ENCODE measurements at places on chromosomes 13 and 19.

GRCh38 chr19:51784109-51784785, 10.7 kb upstream of the FPR3 start:
- DNase-seq = no peak

GRCh38 chr13:34867590-34867989, 74.5 kb upstream of the NBEA start:
- DNase-seq = no peak

GRCh38 chr13:40204246-40204645, 462.2 kb downstream of the FOXO1 start:
- DNase-seq = no peak

- no peak for DNase-seq
Measured at GRCh38 chr19:5231857-5232678, 108.5 kb downstream of the PTPRS start.

DNA sequence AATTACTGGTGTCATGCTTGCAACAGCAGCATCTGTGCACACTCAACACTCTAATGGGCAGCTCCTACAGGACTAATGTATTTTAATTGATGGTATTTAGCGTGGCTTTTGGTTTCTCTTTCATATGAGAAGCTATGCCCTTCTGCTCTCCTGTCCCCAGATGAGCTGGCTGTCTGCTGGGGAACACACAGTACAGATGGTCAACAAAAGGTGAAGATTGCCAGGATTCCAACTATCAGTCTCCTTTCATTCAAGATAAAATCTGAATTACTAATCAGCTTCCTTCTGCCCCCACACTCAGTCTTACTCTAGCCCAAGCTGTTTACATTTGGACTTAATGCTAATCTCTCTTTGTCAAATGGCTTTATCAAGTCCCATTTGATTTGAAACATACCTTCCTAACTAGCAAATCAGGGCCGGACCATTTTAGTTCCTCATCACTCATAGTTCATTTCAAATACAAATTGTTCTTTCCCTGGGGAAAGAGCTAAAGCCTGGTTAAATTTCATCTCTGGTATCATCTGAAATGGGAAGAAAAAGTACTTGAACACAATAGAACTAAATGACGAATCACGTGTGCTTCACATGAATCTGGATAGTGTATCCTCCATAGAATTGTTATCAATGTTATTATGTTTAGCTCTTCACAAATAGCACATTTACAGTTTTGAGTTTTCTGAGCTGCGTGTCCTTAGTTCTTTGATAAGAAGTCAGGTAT, 988.0 kb downstream of the PCDH17 start:
- no peak for DNase-seq

GRCh38 chr19:46860846-46861690, at the start of gene ARHGAP35:
TSS of gene ARHGAP35 (plus strand) at chr19:46860997. CDS start at chr19:46918676, 57,679 bp downstream.
- DNase-seq = no peak

DNA sequence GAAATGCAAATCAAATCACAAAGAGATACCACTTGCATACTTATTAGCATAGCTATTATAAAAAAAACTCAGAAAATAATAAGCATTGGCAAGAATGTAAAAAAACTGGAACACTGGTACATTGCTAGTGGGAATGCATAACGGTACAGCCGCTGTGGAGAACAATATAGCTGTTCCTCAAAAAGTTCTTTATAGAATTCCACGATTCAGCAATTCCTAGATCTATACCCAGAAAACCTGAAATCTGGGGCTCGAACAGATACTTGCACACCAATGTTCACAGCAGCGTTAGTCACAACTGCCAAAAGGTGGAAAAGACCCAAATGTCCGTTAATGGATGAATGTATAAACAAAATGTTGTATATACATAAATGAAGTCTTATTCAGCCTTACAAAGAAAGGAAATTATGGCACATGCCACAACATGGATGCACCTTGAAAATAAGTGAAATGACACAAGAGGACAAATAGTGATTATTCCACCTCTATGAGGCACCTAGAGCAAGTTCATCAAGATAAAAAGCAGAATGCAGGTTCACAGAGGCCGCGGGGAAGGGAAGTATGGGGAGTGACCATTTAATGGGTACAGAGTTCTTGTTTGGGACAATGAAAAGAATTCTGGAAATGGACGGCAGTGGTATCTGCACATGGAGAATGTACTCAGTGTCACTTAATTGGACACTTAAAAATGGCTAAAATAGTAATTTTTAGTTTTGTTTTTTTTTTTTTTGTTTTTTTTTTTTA, 107.2 kb downstream of the USP12 start:
- DNase-seq = no peak

- DNase-seq = no peak
Measured at GRCh38 chr13:48733739-48734335, 80.1 kb downstream of the CYSLTR2 start.

DNA sequence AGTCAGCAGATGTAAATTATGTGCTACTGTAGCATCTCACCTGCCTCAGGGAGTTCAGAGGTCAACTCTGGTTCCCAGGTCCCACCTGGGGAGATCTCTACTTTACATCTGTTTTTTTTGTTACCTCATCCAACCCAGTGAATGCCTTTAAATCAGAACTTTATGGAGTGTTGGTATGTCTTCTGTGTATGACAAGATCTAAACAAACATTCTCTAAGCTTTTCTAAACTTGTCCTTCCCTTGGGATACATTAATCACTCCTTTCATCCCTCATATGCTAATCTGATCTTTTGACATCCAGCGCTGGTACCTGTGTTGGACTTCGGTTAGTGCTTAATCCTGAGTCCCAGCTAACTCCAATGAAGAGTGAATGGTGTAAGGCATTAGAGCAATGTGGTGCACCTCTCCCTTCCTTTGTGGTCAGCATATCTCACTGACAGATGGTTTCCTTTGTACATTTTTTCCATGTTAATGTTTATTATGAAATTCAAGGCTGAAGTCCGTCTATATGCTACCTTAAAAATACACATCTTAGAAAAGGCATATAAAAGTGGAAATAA, 213.4 kb downstream of the ABCC4 start:
- DNase-seq = no peak

- peak; percentile 91 for DNase-seq
Measured at GRCh38 chr19:18156841-18157464, 4.0 kb downstream of the PIK3R2 start.

GRCh38 chr13:27371932-27372331, 52.5 kb upstream of the GTF3A start:
- no peak for DNase-seq

DNA sequence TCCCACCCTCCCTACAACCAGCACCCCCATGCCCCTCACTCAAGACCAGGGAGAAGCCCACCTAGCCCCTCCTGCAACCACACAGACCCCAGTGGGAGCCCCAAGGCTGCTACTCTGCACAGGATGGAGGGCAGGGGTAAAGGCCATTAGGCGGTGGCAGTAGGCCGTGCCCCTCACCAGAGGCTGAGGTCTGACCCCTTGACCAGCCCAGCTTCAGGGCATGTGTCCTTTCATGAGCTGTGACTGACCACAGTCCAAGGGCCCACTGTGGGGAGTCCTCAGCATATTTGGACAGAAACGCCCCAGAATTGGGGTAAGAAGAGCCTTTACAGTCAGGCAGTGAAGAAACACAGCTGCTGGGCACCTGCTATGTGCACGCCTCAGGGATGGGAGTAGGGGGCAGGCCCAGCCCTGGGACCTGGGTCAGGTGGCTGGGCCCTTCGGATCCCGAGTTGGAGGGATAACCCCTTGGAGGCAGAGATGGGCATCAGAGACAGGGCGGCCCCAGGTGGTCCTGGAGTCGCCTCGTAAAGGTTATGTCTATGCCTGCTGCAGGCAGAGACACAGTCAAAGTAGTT, 1.7 kb upstream of the RPS5 start:
- DNase-seq = no peak

DNA sequence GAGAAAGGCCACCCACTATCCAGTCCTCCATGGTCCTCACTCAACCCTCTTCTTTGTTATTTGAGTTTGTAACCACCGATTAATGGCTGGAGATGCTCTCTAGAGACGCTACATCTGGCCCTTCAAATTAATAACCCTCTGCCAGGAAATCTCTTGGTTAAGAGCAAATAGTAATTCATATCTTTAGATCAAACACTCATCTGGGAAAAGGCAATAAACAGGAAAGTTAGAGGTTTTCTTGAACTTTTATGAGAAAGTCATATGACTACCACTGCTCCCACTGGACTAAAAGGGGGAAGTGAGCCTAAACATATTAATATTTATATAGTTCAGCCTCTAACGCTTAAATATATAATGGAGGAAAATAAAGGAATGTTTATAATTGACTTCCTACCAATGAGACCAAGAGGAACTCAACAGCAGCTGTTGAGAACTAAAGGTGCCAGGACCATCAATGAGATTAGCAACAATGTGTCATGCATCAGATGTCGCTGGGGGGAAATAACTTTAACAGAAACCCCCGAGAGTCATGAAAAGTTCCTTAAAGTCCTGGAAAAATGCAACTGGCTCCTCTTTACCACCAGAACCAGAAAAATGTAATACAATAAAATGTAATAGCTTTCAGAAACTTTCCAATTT, 2.7 kb downstream of the TBC1D4 start:
- DNase-seq = no peak

DNA sequence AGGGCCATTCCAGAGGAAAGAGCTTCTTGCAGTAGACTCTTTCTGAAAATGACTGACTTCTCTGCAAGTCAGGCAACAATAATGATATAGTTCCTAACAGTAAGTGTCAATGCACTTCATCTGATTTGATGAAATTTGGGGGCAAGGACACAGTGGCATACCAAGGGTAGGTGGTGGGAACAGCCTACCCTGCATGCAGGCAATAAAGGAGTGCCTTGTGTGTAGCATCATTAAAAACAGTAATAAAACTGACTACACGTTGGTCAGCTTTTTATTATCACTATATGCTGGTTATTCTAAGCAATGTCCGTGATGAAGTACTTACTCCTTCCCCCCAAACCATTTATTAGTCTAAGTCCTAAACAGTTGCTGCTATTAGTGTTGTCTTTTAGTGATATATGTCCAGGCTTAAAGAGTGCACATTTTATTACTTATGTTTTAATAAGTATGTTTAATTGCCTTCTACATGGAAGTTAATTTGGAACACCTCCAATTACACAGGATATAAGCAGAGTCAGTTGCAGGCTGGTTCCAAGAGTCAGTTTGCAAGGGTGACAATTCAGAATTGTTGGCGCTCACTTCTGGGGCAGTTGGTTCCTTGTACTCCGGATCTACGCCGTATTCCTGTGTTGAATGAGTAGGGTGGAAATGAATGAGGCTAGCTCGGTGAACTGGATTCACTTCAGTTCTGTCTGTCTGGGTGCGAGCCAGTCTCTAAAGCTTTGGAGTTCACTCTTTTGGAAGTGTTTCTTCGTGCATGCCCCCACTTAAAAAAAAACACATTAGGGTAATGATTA, 84.0 kb downstream of the RGCC start:
- DNase-seq = no peak

GRCh38 chr13:22073718-22074117, 402.8 kb downstream of the FGF9 start:
- DNase-seq = no peak

DNA sequence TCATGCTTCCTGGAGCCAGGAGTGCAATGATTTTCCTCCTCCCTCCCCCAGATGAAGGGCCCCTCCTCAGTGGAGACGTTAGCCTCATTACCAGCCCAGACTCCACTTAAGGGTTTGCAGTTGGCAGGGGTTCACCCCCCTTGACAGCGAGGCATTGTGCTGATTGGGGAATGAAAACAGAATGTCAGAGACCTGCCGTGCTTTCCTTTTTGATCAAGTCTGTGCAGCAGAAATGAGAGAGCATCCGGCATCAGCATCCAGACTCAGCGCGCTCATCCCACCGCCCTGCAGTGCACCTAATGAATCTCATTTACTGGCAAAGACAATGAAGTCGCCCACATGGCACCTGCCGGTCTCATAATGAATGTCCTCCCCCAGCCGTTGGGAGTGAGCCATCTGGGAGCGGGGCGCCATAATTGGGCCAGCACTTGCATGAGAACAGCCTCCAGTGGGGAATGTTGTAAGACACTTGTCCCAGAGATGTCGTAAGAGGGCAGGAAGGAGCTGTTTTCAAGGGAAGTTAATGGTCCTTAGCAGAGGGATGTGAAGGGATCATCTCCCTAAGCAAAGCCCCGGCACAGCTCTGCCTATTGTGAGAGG, 98.3 kb upstream of the UQCRFS1 start:
- DNase-seq = no peak

GRCh38 chr13:66992183-66992582, 238.0 kb downstream of the PCDH9 start:
- DNase-seq = no peak

- DNase-seq = no peak
Measured at GRCh38 chr13:92187378-92187989, 789.1 kb downstream of the GPC5 start.

- no peak for DNase-seq
Measured at GRCh38 chr19:8481201-8481600, 21.2 kb downstream of the PRAM1 start.

DNA sequence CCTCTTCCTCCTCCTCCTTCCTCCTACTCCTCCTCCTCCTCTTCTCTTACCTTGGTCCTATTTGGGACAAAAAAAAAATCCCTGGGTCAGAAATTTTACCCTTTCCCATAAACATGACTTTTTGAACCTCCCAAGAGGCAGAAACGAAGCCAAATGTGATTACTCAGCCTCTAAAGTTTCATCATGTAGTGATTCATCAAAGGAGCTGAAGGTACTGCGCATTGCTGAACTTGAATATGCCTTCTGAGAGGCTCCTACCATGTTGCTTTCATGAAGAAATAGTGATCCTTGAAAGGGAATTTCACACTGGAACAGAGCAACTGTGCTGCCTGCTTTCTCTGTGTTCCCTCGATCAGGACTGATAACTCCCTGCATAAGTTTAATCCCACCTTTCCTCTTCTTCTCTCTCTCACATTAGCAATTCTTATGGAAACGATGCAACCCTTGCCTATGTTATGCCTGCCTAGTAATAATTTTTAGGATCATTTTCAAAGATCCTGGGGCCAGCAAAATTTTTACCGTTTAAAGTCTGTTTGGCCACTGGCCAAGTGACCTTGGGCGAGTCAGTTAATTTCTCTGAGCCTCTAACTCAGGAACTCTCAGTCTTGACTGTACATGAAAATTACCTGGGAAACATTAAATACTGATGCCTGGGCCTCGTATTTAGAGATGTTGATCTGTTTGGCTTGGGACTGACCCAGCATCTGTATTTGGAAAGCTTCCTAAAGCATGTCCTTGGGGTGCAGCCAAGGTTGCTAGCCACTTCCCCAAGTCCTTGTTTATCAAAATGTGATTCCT, 149.5 kb downstream of the DCT start:
- no peak for DNase-seq

GRCh38 chr19:6048793-6049405, 61.4 kb downstream of the RFX2 start:
- DNase-seq = peak; percentile 81

- DNase-seq = peak; percentile 38
Measured at GRCh38 chr13:20525144-20525600, 485 bp downstream of the CRYL1 start.
